EH (cell line): ENCODE measurements at places on chromosomes 11 and 22.

GRCh38 chr11:65026810-65027209 lies 429 bp upstream of the SNX15 start:
- no peak for DNase-seq

- DNase-seq: no peak
Observed at GRCh38 chr22:20904980-20905355, 12.2 kb upstream of the CRKL start.

DNA sequence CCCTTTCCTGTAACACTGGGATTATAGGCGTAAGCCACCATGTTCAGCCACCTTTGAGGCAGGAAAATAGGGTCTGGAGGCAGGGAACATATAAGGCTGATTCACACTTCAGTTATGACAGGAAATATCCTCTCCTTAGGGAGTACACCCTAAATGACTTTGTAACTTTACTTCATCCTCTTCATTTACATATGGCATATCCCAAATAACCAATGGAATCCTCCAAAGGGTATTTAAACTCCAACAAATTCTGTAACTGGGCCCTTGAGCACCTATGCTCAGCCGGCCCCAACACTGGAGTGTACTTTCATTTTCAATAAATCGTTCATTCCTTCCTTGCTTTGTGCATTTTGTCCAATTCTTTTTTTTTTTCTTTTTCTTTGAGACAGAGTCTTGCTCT lies 1.6 kb upstream of the KAT5 start:
- peak; percentile 25 for DNase-seq

- peak; percentile 62 for DNase-seq
Observed at GRCh38 chr22:31818481-31819392, 64.9 kb downstream of the DEPDC5 start.

DNA sequence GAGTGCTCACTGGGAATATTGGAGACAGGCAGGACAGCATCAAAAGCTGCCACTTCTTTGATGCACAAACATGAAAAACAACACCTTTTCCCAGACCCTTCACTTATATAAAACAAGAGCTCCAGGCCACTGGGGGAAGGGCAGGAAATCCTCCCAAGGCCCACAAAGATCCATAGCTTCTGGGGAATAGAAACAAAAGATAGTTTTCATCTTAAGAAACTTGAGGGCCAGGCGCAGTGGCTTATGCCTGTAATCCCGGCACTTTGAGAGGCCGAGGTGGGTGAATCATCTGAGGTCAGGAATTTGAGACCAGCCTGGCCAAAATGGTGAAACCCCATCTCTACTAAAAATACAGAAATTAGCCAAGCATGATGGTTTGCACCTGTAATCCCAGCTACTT lies 15.3 kb downstream of the RTL6 start:
- peak; percentile 56 for DNase-seq

GRCh38 chr22:39960791-39961746 lies 872 bp downstream of the TMA7B start:
- DNase-seq: peak; percentile 92

GRCh38 chr11:18770479-18771125 lies 21.0 kb downstream of the PTPN5 start:
- no peak for DNase-seq

GRCh38 chr11:20192151-20192550 lies 31.9 kb upstream of the DBX1 start:
- no peak for DNase-seq

- no peak for DNase-seq
Observed at GRCh38 chr22:42764895-42765363, 44.3 kb upstream of the A4GALT start.

DNA sequence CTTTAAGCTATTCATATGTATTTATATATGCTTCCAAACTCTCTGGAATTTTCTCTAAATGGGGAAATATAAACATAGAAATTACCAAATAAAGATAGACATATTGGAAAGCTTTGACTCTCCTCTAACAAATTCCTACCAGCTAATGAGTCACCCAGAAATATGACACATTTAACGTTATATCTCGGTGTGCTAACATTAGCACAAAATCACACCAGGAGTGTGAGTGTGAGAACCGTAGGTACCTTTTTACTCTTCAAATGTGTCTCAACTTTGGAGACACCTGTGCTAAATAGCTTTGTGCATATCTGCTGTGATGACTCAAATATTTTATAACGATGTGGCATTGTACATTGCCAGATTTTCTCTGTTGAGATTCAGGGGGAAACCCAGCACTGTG lies 714.4 kb downstream of the METTL15 start:
- peak; percentile 28 for DNase-seq

GRCh38 chr22:22981670-22982571 lies 88.4 kb upstream of the GNAZ start:
- no peak for DNase-seq

DNA sequence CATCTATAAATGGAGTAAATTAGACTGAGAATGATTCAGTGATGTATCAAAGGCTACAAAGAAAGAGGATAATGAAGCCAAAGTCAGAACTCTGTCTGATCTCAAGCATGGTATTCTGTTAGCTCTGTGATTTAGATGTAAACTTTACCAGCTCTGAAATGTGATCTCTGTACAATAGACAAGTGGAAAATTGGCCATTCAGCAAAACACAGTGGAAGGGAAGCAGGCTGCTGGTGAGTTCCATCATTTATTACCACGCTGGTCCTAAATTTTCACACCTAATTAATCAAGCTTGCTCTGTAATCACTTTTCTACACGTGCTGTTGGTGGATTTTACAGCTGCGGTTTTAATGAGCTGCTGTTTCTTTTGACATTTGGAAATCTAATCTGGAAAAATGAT lies 145.1 kb upstream of the OPCML start:
- DNase-seq: no peak

DNA sequence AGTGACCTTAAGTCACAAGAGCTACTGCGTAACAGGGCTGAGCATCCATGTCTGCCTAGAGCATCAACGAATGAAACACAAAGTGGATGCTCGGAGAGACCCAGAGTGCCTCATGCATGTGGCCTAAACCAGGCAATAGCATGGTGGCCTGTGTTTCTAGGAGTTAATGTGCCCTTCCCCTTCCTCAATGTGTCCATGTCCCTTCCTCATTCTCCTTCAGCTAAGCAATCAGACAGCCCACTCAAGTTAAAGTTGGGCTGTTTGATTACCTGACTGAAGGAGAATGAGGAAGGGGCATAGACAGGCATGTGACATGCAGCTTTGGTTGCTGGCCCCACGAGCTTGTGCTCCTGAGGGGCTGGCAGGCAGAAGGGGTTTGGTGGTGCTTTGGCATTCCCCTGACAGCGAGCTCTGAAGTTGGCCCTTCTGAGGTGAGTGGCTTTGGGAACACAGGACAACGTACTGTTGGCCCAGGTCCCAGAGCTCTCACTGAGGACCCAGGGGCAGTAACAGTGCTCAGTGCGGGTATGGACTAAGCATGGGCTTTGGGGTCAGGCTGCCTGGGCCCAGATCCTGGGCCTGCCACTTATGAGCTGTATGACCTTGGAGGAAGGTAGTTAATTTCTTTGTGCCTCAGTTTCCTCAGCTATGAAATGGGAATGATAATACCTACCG lies 46.7 kb downstream of the IRAG1 start:
- DNase-seq: no peak

DNA sequence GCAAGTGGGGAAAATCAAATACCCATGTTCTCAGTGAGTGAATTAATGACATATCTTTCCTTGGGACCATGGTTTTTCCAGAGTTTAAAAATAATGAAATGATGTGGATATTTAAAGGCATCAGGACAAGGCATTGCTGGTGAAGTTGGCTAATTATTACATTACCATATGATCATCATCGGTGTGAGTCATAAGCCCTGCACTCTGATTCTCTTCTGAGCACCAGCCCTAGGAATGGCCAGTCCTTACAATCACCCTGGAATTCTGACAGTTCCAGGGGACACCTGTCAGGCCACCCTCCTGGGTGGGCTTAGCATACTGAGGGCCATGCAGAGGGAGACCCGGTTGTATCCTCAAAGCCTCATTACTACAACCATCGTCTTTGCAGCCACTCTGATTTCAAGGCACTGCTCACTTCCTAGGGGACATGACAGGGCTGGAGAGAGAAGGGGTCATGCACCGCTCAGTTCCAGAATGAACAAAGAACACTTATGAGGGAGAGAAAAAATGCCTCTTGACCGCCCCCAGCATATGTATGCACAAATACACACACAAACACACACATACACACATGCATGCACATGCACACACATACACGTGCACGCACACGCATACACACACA lies 365.0 kb downstream of the MIAT start:
- DNase-seq: no peak

- no peak for DNase-seq
Observed at GRCh38 chr11:10331548-10332289, 26.8 kb downstream of the ADM start.

GRCh38 chr11:76771446-76772099 lies 11.6 kb upstream of the TSKU start:
- no peak for DNase-seq

DNA sequence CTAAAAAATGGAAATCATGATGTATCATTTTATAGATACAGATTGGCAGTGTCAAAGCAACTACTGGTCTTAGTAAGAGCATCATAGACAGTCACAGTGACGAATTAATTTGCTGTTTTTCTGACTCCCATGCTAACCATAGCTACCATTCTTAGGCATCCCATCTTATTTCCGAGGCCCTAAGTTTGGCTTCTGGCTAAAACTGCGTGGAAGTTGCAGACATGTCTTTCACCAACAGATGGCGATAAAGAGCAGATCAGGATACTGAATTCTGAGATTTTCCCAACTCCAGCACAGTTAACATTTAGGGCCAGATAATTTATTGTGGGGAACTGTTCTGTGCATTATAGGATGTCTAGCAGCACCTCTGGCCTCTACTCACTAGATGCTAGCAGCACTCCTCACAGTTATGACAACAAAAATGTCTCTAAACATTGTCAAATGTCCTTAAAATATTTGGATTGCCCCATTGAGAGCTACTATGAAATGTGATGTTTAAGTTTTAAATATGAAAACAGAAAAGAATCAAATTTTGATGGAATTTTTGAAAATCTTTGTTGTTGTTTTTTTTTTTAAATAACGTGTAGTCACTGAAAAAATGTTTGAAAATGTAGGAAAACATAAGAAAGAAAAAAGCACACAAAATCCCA lies 16.3 kb downstream of the OR2AG2 start:
- peak; percentile 47 for DNase-seq

DNA sequence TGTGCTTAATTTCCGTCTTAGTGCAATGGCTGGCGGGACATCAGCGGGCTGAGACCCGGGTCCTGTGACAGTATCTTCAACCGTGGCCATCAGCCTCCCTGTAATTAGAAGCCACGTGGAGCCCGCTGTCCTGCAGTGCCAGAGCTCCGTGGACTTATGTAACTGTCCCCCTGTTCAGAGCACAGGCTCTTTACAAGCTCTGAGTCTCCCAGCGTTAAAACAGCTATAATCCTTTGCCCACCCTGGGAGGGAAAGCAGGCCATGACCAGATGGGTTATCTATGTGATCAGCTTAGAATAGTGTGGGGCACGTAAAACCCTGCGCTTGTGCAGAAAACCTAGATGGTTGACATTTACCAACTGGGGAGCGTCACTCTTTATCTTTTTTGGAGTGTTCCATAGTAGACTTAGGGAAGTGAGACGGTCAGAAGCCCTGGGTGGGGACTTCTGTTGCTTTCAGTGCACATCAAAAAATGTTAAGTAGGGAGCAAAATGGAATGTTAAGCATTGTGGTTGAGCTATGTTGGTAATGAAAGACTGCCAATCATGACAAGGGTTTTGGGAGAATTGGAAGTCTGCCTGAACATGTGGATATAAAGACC lies 103.5 kb upstream of the CADM1 start:
- peak; percentile 38 for DNase-seq
